ENCODE measurements at places on chromosomes 5 and 9.
A peak's percentile ranks its signal among the peaks of the same experiment; 100 is the strongest.

- no peak for DNase-seq
These were observed 38.1 kb upstream of the NREP start for GRCh38 chr5:111795142-111795541.

DNA sequence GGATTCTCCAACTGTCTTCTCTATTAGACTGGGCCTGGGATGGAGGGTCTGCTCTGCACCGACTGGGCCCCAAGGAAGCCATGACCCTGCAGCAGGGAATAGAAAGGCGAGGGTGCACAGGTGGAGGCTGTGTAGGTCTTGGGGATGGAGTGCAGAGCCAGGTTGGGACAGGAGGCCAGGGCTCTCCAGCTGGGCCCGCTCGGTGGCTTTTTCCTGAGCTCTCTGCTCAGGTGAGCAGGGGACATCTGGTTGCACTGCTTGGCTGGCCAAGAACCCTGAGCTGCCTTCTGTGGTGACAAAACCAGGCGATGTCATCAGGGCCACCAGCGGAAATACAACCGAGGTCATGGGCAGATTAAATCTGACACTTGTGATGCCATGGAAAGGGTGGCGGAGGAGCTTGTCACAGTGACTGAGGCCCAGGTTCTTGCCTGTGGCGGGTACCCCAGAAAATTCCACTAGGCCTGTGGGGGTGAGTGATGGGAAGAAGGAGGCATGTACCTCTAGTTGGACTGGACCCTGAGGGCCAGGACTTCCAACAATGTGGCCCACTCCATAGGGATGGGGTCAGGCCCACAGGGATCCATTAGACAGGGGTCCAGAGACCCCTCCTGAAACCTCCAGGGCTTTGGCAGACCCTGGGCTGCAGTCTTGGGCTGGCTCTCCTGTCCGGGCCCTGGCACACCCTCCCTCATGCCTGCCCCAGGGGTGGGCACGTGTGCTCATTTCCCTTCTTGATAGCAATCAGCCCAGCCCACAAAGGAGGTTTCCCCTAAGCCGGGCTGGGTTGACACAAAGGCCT is 4.4 kb upstream of the IL3 start:
- no peak for DNase-seq

DNA sequence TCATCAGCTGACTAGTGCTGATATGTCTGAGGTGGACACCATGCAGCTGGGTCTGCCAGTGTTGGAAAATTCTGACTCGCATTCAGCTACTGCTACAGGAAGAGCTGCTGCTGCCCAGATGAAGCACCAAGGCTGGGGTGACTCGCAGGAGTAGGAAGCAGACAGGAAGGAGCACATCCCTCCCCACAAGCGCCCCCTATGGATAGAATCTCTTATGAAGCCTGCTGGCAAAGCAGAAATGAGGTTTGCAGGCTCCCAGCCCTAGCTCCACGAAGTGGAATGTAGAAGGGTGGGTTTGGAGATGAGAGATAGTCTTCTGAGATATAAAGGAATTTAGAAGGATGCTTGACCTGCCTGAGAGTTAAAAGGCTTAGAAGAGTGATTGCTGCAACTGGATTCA is 443.0 kb downstream of the ACTL7B start:
- DNase-seq: no peak

DNA sequence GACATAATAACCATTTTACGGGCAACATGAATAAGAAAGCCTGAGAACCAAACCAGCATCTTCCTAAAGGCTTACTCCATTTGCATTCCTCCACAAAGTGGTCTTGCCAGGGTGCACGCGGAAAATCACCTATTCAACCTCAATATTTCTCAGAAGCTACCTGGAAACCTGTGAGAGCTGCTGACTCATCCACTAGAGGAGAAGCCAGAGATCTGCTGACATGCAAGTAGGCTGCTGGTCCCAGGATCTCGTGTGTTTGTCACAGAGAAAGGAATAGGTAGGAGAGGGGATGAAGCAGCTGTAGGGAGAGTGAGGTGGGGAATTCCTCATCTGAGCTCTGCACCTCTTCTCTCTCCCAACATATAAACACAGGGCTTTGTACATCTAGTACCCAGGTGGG is 138.1 kb downstream of the ADAMTS12 start:
- DNase-seq: no peak

- DNase-seq: peak; percentile 40
These were observed 362.0 kb upstream of the CDH10 start for GRCh38 chr5:25006734-25007133.

DNA sequence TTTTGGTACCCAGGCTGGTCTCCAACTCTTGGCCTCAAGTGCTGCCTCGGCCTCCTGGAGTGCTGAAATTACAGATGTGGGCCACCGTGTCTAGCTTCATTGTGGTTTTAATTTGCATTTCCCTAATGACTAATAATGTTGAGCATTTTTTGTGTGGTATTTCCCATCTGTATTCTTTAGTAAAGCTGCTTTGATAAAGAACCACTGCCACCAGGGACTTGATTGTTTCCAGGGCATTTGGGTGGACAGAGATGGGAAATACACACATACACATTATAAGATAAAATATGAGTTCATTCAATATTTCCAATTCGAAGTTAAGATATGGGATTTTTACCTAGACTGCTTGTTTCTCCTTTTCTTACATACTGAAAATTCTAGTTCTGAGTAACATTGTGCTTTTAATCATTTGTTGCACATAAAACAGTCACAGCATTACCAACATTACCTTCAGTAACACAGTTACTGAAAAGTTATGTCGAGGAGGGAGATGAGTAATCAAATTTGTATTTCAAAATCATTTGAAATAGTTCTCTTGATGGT is 28.9 kb downstream of the HABP4 start:
- no peak for DNase-seq

- DNase-seq: no peak
These were observed 91.4 kb downstream of the C9orf152 start for GRCh38 chr9:110116543-110116885.

Measured in NCI-H1694 treated with DMSO at 0.1 percent for 48 hours (cell line).